ENCODE measurements at places on chromosomes 5 and 9.

- no peak for DNase-seq
Measured at GRCh38 chr5:147519380-147519779, 9.5 kb upstream of the DPYSL3 start.

GRCh38 chr5:39638813-39639212, 214.0 kb upstream of the DAB2 start:
- no peak for DNase-seq

DNA sequence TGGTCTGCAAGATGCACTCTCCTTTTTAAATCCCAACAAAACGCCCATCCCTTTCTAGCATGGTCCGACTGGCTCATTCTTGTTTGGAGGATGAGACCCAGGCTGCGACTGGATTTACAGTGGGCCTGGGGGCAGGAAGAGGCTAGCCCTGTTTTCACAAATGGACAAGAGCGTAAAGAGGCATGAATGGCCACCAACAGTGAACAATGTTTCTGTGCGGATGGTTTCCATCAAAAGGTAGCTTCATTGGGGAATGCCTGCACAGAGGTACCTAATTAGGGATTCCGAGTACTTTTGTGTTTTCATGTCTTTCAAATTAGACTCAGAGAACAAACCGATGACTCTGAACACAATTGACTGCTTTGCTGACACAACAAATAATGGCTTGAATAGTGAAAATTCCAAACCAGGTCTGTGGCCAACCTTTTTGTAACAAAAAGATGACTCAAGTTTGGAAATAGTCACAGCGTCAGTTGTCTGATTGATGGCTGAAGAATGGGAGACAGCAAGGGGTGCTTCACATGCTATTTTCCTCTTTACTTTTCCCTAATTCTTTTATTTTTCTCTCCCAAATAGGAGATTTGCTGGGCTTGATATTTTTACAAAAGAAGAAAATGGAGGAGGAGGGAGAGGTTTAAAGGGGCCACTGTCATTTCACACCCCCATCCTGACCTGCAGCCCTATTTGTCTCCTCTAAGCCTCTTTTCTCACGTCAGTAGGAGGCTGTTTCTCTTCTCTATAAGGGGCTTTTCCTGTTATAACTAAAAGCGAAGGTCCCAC, 208.1 kb upstream of the S1PR3 start:
- no peak for DNase-seq

DNA sequence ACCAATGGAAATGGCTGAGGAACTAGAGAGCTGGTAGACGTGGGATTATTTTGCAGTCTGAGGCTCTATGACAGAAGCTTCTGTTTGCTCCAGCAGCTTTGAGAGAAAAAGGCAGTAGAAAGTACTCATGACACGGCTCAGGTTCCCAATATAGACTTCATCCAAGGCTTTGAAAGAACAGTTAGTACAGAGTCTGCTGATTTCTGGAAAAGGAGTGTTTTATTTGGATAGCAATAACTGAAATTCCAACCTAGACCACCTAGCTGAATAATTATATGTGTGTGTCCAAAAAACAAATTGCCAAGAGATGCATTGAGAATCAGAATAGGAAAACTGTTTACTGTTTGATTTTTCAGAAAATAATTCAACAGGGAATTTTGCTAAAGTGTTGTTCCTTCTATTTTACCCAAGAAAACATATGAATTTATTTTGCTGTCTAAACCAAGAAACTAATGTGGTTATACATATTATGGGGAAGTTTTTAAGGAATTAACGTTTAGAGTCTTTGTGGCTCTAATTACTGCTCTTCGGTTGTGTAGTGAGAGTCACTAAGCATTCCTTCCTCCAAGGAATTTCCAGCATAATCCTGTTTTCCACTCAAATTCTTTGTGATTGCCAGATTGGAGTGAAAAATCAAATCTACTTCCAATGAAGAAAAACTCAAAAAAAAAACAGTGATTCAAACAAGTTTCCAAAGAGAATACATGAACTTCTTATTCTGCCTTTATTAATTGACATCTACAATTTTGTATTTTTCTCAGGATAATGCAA, 18.1 kb upstream of the MTX3 start:
- DNase-seq, result no peak

GRCh38 chr9:129285382-129285781, 107.3 kb upstream of the IER5L start:
- no peak for DNase-seq

DNA sequence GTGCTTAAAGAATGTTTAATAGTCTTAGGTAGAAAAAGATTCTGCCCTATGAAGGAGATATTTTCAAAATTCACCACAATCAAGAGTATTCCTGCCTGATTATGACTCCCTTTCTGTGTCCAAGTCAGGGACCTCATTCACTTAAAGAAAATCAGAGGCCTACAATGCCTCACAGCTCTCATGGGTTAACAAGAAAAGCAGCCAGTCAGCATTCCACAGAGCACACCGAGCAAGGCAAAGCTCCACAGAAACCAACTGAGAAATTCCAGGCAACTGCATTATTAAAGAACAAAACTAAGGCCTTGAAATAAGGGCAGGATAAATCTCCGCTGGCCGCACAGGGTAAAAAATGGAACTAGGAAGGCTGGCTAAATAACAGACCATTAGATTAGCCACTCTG, 161.1 kb downstream of the TARS1 start:
- DNase-seq, result peak; percentile 45

- DNase-seq, result no peak
Measured at GRCh38 chr5:141958546-141959172, 657 bp upstream of the PCDH12 start.

- DNase-seq, result no peak
Measured at GRCh38 chr5:177020033-177020432, 2.5 kb upstream of the ZNF346 start.

GRCh38 chr9:29311221-29311620, 1737.9 kb upstream of the C9orf72 start:
- DNase-seq, result no peak

DNA sequence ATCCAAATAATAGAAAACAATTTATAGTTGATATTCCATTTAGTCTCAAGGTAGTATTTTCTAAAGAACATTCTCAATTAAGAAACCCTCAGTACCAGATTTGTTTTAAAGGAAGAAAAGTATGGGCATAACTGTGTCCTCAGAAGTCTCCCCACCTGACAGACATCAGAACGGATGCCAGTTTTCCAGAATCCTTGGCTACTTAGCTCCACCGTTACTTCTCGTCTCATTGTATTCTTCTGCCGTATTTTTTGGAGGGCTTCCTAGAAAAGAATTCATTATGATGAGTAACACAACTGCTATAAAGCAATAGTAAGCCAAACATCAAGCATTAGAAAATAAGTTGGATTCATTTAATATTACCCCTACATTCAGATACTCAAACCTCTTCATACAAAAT, 67.8 kb downstream of the DROSHA start:
- no peak for DNase-seq

DNA sequence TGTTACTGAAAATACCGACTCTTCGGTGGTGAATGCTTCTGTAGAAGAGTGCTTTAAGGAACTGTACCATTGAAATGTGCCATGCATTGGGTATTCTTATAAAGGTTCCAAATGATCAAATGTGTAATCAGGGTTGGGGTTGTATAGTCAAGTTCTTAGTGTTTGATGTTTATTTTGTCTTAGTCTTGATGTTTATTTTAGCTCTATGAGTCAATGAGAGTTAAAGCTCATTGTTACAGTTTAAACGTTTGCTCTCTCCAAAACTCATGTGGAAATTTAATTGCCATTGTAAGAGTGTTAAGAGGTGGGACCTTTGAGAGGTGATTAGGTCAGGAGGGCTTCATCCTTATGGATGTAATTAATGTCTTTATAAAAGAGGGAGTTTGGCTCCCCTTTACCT, 153.0 kb downstream of the FER start:
- DNase-seq, result no peak

- peak; percentile 32 for DNase-seq
Measured at GRCh38 chr5:39420482-39421145, 4.2 kb downstream of the DAB2 start.

DNA sequence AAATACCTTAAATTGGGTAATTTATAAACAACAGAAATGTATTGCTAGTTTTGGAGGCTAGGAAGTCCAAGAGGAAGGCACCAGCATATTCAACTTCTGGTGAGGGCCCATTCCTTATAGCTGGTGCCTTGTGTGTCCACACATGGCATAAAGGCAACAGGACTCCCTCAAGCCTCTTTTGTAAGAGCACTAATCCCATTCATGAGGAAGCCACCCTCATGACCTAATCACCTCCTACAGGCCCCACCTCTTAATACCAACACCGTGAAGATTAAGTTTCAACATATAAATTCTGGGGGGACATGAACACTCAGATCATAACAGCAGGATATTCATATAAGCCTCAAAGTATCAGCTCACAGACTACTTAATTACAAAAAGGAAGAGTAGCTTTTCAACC, 4.0 kb upstream of the PLAC8L1 start:
- no peak for DNase-seq

- no peak for DNase-seq
Measured at GRCh38 chr9:98356326-98356725, 100.9 kb upstream of the TBC1D2 start.

DNA sequence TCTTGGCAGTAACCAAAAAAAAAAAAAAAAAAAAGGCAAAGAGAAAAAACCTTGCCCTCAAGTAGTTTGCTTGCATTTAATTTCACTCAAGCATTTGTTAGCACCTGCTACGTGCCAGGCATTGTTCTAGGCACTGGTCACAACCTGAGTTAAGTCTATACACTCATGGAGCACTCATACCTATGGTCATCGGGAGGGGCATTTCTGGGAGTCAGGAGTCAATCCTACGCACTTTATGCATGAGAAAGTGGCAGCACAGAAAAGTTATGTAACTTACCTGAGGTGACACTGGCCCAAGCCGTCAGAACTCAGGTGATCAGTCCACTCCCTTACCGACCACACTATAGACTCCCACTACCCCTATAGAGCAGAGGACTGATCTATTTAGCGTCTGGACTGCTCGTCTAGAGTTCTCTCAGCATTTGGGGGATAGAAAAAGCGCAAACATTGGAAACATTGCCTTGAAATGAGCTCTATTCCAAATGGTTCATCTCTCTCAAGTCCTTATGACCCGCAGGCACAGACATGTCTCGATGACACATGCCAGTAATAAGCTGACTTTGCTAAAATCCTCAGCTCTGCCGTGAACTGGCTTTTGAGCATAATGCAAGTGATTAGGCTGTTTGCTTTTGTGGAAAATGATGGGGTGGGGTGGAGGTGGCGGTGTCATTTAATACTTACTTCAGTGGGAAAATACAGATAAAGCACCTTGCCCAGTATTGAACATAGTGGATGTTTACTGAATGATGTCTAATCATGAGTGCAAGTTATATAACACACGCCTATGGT, 160.2 kb downstream of the ARHGEF28 start:
- DNase-seq, result no peak

- DNase-seq, result no peak
Measured at GRCh38 chr9:14323083-14323971, 9.4 kb upstream of the NFIB start.

DNA sequence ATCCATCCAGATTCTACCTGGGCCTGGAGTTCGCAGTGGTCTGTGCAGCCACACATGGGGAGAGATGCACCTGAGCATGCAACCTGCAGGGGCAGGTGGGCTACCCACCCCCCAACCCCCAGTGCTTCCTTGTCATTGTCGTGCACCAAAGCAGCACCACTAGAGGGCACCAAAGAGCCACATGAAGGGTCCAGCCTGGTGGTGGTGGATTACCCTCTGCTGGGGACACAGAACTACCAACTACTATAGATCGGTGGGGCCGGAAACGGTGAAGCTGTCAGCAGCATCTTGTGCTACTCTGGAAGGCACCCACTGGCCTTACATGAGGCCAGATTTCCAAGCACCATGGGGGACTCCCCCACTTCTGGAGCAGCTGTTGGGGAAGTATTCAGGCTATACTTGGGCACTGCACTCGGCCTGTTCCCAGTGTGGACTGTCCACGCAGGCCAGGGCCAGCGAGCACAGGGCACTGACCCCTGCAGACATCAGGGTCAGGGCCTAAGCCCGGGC, 60.2 kb upstream of the TBC1D2 start:
- DNase-seq, result peak; percentile 74

DNA sequence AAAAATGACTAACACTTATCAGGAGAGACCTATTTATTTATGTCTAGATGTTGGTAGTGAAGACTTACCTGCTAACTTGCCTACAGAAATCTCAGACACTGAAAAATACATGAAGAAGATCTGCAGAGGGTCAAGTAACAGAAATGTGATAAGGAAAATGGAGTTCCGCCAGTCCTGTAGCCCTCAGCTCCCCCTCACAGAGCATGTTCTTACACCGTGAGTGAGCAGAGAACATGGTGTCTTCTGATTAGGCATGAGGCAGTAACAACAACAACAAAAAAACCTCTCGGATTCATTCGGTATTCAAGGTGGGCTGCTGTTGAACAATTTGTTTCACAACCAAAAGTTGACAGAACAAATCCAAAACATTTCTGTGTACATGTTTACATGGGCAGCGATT, 162.0 kb upstream of the SNX2 start:
- no peak for DNase-seq

All from left lung (tissue), 14 donors.